HuH-7 (cell line): ENCODE measurements at places on chromosomes 5 and 9.

- no peak for DNase-seq
These were observed 17.8 kb upstream of the LAMC3 start for GRCh38 chr9:130990978-130991777.

DNA sequence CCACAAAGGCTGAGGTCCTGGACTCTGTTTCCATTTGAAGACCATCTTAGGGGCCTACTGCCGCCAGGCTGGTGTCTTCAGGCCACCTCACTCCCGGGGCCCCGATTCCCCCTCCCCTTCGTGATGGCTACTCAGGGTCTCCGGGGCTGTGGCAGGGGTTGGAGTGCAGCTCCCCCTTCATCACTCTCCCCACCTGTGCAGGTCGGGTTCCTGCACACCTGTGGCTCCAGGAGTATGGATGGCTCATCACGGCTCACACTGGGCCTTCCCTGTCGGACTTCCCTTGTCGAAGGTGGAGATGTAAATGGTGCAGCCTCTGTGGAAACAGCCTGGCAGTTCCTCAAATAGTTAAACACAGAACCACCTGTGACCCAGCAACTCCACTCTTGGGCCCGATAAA lies 11.9 kb downstream of the LCN9 start:
- DNase-seq, result no peak

DNA sequence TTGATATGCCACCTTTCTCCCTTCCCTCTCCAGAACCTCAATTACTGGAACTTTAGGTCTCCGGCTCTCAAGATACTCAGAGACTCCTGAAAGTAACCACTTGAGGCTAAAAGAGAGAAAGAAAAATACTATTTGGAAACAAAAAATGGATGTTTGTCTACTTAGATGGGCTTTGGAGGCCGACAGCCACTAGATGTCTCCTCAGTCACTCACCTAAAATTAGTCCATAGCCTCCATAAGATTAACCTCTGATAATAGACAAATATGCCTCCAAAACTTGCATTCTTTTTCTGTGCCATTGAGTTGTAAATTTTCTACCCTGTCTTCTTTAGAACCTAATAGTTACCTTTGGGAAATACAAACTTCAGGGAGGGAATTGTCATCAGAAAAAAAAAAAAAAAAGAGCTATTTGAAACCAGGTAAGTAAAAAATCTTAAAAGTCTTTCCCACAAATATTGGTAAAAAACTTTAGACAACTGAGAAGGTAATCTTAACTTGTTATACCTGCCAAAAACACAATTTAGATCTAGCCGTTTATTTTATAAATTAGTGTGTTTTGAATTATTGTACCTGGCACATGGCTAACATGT lies 11.2 kb upstream of the PCDH1 start:
- no peak for DNase-seq

DNA sequence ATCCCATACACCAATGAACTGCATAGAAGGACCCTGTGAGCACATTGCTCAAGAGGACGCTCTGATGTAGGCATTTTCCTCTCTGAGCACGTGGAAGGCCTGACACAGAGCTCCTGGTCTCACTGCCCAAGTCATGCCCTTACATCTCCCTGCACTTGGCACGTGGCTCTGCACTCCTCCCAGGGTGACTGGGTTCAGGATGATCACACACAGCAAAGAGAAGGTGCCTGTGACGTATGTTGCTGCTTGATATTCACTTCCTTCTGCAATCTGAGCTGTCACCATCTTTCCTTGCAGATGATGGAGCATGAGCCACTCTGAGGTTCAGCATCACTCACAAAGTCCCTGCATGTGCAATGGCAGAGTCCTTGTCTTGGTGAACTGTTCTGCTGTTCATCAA lies 125.2 kb downstream of the FSTL4 start:
- DNase-seq, result no peak
